Aorta (tissue), 5 donors: ENCODE measurements at places on chromosomes 6 and 20. TPM values are rescaled to one million over a fixed set of nuclear protein-coding genes. Genes with fewer than 3 reads are reported as not detected.

DNA sequence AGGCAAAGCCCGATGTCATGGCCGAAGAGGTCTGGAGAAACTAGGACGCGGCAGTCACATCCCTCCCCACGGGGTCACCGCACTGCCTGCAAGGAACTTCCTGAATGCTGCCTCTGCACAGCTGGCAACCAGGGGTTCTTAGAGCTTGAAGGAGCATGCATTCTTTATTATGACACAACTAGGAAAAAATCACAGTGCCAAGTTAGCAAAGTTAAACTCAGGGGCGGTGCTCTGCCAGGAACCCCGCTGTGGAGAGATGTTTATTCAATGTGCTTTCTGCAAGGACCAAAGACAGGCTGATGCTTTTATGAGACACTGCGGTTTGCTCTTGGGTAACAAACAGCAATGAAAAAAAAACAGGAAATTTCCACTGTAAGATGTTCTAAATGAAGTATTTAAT lies 287.3 kb upstream of the FOXQ1 start:
- no peak for DNase-seq

DNA sequence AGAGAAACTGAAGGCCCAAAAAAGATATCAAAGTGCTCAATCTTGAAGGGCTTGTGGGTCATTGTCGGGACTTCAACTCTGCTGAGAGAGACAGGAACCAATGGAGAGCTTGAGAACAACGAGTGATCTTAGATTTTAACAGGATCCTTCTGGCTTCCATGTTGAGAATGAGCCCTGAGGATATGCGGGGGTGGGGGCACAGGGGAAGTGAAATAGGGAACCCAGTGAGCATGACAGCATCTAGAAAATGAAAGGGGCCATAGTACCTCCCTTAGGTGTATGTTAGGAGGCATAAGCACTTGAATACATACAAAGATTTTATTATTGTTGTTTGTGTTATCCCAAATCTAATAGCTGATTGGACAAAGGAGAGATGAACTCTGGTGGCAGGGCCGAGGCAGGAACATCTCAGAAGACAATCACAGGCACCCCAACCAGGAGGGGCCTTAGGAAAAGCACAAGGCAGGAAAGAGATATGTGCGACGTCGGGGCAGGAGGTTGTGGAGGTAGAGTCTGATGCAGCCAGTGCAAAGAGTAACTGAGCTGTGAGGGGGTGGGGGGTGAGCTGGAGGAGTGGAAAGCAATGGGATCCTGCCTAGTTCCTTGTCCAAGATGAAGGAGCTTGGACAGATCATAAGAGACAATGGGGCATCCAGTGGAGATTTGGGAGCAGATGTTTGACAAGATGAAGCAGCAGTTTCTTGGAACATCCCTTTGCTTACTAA lies 10.4 kb downstream of the TGM6 start:
- no peak for DNase-seq

DNA sequence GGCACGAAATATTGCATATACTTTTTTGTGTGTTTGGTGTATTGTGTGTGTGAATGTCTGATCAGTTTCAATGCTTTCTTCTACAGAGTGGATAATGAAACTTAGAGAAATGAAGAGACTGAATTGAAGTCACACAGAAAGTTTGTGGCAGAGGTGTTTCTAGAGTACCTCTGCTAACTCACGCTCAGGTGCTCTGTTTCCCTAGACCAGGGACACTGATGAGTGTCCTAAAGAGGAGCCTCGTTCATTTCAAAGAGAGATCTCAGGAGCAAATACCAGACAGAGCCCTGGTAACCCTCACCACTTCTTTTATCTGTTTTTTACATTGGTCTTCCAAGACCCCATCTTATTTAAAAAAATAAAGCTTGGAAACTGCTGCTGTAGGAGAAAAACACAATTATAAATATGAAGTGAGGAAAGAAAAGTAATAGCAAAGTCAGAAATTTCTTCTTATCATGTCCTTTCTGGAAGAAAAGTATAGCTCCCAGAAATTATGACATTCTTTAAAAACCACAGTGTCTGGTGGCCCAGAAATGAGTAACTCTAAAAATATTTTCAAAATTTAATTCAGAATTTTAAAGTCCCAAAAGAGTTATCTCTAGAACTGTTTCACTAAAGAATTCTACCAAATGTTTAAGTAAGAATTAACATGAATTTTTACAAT lies 720.6 kb downstream of the RFPL4B start:
- DNase-seq: no peak

GRCh38 chr6:168370310-168370991 lies 50.9 kb upstream of the DACT2 start:
- DNase-seq: peak; percentile 83

DNA sequence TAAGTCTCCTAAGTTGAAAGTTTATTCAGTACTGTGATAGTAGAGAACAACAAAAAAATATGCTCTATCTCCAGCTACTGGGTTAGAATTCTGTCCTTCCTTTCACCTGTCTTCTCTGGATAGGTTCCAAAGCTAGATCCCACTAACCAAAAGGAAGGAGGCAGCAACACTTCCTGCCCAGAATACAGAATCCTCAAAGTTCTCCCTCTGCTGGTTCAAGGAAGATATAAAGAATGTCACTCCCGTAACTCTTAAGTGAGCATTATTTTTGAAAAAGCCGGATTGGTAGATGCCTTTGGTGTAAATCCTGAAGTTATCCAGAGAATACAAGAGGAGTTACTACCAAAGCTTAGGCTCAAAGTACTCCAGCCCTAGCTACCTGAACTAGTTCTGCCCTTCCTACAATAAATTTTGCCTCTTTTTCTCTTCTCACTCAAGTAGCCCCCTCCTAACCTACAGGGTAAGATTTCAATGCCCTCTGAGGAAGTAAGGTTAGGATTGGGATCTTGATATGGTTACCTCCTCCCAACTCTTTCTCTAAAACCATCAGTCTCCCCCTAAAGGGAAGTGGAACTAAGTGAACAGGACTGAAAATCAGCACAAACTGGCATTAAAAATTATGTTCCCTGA lies 26.0 kb upstream of the CRIP3 start:
- no peak for DNase-seq

DNA sequence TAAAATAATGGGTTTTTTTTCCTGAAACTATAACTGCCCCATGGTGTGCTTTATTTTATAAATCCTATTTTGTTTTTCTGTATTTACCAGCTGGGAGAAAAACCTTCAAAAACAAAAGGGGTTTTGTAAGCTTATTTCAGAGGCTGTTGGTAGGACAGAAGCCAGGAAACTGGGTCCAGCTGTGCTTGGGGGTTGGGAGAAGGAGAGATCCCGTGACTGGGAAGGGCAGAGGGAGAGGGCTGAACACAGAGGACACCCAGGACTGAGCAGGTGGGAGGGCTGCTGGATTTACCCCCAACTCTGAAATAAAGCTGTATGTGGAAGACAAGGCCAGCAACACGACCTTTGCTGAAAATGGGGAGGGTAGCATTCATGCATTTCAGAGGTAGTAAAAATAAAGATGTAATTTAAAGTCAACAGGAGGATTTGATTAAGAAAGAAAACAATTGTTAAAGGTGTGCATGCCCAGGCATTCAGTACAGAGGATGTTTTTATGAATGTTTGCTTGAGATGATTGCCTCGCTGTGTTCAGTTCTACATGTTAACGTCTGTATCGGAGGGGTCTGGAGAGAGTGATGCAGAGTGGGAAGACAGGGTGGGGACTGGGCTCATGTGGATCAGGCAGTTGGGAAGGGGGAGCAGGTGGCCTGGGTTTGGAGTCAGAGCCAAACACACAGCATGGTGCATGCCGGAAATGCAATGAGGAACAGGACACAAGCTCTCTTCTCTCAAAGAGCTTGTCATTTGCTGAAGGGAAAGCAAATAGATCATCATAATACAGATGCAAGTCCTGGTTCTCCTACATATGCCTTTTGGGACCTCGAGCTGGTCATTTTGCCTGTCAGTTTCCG lies 21.4 kb downstream of the ARFGEF3 start:
- DNase-seq: no peak

- DNase-seq: no peak
Measured at GRCh38 chr6:41302638-41303037, 16.2 kb upstream of the TREM1 start.

DNA sequence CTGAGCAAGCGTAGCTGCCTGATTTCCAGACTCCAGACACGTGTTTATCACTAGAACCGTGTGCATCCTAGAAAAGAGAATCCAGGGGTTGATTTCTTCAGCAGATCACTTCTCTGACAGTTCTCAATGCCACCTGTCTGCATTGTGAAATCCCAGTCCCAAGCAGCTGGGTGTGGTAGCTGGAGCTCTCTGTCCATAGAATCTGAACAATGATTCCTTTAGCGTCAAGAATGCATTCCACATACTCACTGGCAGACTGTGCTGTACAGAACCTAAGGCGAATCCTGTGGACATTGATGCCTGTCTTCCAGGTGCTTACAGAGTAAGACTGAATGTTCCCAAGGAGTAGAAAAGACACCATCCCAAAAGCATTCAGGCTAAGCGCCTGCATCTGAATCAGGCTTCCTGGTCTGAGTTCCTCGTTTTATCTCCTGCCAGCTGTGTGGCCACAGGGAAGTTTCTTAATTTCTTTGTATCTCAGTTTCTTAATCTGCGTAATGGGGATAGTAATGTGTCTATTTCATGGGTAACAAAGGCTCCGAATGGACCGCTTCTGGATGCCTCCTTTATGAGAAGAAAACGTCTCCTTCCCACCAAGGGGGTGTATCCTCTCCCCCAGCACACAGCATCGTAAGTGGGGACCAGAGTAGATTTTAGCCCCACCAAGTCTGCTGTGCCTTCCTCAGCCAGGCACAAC lies 10.4 kb upstream of the TRAF3IP2 start:
- no peak for DNase-seq

The FAXC gene
- 3.8 TPM for total RNA-seq

The CCM2L gene
- total RNA-seq: 7.4 TPM

The GHRH gene
- total RNA-seq: not detected
